ENCODE measurements at places on chromosomes 16 and 17.

DNA sequence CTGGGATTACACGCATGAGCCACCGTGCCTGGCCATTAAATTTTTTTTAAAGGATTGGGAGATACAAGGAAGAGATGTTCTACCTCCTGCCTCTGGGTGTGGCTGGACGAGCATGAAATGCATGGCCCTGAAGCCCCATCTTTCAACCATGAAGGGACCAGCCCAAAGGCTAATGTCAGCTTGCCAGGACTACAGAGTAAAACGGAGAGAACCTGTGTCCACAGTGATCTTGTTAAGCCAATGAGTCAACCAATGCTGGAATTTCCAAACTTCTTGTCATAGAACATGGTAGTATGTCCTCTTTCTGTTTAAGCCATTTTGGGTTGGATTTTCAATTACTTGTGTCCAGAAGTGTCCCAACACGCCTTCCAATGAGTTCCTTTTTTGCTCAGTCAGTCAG is 71.3 kb downstream of the RTN4RL1 start:
- no peak for DNase-seq

- no peak for DNase-seq
These were observed 19.3 kb upstream of the ADCY9 start for GRCh38 chr16:4135537-4135936.

DNA sequence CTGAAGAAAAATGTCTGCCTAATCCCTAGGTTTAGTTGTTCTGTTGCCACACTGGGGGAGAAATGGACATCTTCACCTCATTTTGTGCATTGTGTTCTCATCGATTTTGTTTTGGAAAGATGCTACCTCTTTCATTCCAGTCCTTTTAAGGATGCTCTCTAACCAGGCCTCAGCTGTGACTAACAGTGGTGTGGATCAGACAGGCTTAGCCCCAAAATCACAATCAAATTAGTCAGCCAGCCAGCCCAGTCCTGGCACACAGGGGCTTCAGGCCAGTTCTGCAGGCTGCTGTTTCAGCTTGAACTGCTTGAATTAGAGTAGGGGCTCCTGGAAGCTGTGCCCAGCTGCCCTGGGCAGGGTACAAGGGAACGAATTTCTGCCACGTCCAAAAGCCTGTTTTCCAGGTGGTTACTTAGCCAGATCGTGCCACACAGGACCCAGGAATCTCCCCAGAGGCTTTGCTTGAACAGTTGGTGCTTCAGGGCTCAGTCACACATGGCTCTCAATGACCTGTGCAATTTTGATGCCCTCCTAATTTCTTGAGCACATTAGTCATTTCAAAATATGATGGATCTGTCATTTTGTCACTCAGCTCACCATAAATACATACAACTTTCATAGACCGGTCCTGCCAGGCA is 60.7 kb downstream of the CLEC16A start:
- DNase-seq, result no peak

DNA sequence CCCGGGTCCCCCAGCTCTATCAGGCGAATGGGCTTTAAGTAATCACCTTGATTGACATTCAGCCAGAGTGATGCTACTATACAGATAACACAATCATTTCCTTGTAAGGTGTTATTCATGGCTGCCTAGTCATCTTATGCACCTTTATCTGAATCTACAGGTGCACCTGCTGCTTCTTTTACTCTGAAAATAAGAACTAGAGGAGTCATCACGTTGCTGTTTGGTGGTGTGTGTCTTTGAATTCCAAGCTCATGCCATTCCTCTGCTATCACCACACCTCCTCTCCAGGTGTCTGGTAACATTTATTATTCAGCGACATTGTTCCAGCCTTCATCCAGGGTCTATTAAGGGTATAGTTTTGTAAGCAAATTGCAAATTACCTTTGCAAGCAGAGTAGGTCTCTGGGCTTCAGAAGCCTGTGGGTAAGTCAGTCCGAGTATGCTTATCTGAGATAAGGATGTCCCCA is 51.9 kb downstream of the NOS2 start:
- no peak for DNase-seq

GRCh38 chr16:2474877-2475412 is at the start of gene TBC1D24:
Gene TBC1D24 (plus strand): TSS chr16:2475127. CDS start chr16:2496149, 21,022 bp downstream.
- DNase-seq, result peak; percentile 50

- DNase-seq, result no peak
These were observed 169.1 kb downstream of the XYLT1 start for GRCh38 chr16:17301593-17302135.

DNA sequence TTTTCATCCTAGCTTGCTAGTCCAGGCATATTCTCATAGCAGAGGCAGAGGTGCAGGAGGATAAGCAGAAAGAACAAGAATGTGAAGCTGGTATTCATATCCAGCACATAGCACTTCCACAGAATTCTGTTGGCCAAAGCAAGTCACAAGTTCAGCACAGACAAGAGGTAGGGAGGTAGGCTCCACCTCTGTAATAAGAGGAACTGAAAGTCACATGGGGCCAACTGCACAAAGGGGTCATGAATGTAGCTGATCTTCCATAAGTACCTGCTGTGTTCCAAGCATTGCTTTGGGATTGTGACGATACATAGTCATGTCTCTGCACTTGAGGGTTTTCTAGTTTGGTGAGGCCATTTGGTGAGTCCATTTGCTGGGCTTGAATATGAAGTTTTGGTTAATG is 110.8 kb upstream of the MPHOSPH6 start:
- no peak for DNase-seq

DNA sequence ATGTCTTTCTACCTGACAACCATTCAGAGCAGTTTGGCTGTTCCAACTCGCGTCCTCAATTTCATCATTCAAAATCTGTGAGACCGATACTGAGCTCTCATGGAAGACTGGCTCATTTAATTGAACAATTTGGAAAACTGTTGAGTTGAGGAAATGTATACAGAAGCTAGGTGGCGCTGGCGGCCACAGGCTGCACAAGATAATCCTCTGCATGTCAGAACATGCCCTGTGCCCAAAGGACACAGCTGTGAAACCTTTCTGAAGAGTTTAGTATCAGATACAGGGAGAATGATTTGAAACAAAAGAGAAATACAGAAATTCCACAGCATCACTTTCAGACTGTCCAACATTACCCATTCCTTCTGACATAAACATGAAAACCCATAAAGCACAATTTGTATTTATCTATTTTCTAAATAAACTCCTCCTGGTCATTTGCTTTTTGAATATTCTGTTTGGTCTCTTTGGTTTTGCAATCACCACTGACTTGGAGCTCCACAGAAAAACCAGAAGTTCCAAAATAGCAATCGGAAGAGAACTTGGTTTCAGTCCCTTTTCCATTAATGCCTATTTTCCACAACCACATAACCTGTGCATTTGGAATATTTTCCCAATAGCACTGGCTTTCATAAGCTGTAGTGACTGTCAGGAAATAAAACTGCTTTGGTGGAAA is 192.8 kb downstream of the MAP2K6 start:
- no peak for DNase-seq

- no peak for DNase-seq
These were observed 60.7 kb upstream of the TEX2 start for GRCh38 chr17:64323774-64324173.

DNA sequence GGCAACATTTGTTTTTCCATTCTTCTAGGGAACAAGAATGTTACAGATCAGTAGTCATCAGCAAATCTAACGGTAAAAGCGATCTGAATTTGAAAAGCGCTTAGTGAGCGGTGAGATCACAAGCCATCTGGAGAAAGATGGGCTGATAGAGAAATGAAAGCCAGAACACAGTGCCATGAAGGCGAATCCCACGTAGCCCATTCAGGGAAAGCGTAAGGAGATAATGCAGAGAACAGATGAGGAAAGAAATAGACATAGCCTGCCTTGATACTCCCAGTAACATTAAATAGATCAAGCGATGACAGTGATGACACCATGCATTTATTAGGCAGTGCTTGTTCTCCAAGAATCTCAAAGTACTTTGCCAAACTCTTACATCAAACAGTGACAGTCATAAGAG is 183.1 kb upstream of the PSMD7 start:
- DNase-seq, result no peak

DNA sequence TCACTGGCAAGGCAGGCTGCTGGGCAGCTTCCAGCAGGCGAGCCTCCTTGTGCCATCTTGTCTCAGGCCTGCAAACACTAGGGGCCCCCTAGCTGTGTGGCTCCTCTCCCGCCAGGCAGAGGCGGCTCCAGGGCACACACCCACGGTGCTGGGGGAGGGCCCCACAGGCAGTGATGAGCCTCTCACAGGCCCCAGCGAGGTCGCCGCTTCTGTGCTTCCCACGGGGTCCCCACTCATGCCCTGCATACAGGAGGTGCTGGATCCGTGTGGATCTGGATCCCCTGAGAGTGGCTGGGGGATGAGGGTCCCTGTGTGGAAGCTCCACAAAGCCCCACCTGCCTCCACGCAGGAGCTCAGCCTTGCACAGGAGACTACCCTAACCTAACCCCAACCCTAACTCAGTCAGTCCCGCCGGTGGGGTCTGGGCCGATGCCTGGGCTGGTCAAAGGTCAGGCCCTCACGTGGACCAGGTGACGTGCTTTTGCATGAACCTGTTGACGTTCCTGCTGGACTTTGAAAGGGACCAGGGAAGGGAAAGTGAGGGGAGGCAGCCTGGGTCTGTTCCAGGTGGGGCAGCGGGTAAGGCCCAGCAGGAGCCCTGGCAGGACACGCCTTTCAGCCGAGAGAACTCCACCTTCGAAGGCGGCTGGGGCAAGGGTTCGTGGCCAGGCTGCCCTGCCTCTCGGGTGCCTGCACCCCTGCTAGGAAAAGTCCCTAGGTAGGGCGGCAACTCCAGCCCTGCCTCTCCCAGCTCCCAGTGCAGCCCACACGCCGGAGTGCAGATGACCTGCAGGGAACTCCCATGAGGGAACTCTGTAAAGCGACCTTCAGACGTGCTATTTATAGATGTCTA is 5.2 kb downstream of the SECTM1 start:
- DNase-seq, result no peak

DNA sequence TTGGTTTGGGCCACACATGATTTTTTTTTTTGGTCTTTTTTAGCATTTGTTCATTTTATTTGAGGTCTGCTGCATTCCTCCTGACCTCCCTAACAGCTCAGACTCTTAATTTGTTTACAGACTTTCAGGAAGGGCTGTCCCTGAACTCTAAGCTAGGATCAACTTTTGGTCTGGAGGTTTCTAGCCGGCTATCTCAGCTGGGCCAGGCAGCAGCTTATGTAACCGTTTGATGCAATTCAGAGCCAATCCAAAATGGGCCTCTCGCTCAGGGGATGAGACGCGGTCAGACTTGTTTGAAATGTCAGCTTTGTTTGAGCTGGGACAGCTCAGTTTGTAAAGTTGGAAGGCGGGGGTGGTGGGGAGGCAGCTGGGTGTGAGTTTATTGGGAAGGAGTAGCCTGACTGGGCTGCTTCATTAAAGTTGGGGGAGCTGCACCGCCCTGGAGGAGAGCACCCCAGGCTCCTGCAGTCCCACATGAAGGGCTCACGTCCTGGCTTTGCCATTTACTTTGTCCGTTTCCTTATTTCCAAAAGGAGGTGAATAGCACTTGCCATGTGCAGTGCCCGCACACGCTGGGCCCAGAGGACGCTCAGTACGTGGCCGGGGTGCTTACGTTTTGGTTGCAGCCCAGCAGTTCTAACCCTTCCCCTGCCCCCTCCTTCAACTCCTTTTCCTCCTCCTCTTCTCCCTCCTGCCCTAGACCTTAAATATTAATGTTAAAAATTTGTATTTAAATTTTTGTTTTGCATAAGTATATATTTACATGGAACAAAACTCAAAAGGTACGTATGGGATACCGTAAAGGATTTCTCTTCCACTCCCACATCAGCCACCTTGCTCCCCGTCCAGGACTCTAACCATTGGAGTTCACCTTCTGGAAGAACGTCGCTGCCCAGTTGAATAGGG is 121.2 kb downstream of the SNX29 start:
- no peak for DNase-seq

DNA sequence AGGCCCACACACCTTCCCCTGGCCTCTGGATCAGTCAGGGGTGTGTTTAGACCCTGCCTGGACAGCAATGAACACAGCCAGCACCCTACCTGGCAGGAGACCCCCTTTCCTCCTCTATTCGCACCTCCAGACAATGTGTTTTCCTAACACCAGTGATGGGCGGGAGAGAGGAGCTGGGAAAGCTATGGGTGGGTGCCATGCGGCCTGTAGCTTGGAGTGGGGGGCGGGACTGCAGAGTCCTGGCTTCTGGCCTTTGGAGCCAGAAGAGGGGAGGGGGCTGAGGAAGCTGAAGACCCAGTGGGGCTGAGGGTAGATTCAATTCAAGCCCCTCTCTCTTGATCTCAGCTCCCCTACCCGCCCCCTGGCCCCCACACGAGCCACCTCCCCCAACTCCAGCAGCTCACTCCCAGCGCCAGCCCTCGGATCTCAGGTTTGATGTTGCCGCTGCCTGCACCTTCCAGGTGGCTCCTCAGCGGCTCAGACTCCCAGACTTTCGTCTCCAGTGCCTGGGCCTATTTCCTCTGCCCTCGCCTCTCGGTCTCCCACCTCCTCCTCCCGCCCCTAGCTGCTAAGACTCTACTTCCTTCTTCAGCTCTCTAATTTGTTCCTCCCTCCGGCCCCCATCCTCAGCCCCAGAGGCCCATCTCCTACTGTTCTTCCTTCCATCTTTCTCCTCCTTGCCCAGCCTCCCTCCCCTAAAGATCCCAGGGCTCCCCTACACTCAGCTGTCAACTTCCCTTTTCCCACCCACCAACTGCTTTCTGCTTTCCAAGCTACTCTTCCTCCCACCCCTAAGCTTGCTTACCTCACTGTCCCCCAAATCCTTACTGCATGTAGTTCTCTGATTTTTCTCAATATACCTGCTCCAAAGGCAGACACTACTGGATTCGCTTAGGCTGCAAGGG is 6.8 kb upstream of the SP6 start:
- no peak for DNase-seq

DNA sequence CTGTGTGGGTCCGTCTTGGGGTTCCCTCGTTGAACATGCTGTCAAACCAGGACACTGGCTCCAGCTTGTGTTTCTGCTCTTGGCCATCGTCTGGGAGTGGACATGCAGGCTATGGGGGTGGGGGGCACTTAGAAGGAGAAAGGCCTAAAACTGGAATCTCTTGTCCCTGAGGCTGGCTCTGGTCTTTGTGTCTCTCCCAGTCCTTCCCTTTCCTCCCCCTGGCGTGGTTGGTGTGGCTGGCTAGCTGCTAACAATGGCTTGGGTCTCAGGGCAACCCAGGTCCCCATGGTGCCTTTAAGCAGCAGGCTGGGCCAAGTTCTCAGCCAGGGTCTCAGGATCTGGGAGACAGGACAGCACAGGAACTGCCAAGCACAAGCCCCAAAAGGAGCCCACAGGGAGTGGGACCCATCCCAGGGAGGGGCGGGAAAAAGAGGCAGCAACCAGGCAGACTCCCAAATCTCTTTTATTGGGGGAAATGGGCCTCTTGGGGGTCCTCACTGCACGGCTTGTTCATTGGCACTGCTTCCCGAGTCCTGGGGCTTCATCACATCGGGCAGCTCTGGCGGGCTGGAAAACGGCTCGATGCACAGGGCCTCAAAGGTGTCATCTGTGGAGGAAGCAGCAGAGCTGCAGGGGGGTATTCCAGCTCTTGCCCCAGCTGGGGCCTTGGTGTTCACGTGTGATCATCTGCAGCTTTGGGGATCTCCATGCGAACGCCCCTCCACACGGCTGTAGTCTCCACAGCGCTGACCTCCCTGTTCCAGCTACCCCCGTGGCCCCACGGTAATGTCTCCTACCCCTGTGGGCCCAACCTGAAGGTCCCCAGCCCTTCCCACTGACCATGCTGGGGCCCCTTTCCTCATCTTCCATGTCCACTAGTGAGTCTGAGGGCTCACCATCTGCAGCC is 5.3 kb downstream of the ELOB start:
- no peak for DNase-seq

Data from activated naive CD4-positive, alpha-beta T cell (primary cell).